Heart left ventricle (tissue), 16 donors: ENCODE measurements at places on chromosomes 6 and 20.

DNA sequence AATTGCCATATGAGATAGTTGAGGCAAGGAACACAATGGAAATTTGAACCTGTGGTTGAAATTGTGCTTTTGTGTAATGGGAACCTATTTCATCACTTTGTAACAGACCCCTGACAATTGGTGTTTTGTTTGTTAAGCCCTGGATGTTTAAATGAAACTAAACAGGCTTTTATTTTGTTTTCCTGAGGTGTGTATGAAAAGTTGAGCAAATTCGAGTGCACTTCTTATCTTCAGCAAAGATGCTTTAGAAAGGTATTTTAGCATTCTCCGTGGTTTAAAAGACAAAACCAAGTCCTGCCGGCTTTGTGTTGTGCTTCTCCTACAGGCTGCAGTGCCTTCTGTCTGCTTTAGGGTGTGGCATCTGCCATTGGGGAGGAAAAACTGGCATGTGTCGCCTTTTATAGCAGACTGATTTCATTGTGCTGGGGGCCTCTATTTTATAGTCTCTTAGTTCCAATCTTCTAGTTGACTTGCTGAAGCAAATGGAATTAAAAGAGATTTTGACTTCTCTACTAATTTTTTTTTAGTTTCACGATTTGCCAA, 2.2 kb upstream of the ARID1B start:
- no peak for DNase-seq

GRCh38 chr6:94376876-94377275, 957.5 kb upstream of the EPHA7 start:
- no peak for DNase-seq

GRCh38 chr20:34629342-34629741, 47.5 kb downstream of the PIGU start:
- DNase-seq = peak; percentile 55

GRCh38 chr20:41007481-41007880, 21.1 kb upstream of the TOP1 start:
- no peak for DNase-seq
